ENCODE measurements at places on chromosomes 2 and 18.

GRCh38 chr18:3264362-3264761 is 2.4 kb downstream of the MYL12B start:
- DNase-seq = no peak

DNA sequence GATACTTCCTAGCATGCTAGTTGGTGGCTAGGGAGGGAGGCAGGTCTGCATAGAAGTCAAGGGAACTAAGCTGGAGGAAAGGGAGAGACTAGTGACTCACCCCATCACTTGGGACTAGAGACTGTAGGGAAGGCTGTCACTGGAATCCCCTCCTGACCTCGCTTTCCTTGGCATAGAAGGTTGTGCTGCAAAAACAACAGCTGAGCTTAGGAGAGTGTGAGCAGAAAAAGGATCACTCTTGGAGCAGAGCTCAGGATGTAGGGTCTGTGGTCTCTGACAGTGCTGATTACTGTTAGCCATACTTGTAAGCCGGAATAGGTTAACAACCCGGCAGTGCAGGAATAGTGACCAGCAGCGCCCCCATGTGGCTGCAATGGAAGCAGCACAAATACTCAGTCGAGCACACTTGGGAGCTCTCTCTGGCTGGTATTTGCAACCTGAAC is 66.9 kb upstream of the SMAD2 start:
- DNase-seq = no peak

DNA sequence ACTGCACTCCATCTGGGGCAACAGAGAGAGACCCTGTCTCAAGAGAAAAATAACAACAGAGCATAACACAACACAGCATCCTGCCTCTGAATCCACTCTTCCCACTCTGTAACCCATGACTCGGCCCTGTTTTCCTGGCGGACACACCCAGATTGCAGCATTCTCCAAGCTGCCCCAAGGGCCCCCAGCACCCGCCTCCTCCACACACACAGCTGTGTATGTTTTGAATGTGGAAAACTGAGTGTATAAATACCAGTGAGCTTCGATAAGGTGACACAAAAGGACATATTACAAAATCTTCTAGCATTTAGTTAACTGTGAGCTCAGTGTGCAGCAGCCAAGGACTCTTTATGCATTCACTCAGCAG is 13.0 kb downstream of the IMPA2 start:
- no peak for DNase-seq

- no peak for DNase-seq
Observed at GRCh38 chr2:3117650-3118216, 259.9 kb downstream of the EIPR1 start.

DNA sequence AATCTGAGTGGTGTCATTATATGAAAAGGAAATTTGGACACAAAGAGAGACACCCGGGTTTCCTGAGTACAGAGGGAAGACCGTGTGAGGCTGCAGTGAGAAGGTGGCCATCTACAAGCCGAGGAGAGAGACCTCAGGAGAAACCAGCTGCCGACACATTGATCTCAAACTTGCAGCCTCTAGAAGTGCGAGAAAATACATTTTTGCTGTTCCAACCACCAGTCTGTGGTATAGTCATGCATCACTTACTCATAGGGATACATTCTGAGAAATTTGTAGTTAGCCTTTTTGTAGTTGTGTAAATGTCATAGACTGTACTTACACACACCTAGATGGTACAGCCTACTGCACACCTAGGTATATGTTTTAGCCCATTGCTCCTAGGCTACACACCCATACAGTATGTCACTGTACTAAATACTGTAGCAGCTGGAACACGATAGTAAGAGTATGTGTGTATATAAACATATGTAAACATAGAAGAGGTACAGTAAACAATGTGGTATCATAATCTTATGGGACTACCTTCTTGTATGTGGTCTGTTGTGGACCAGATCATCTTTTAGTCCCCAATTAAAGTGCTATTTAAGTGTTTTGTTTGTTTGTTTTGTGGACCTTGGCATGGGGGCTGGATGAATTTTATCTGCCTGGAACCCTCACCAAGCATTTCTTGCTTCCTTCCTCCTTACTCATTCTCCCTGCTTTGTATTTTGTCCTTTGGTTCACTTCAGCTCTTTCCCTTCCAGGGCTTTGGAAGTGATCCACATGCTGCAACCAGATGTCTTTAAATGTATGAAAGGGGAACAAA is 38.3 kb upstream of the SESTD1 start:
- no peak for DNase-seq

DNA sequence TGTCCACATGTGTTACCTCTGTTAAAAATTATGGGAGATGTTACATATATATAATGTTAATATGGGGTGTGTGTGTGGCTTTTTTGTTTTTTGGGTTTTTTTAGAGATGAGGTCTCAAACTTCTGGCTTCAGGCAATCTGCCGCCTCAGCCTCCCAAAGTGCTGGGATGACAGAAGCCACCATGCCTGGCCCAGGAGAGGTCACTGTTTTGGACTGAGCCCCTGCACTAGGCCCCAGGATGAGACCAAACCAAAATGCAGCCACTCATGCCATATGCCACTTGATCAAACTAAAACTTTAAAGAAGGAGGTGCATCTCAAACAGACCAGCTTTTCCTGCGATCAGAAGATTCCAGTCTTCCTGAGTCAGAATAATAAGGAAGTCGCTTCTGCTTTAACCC is 2.5 kb downstream of the ADI1 start:
- DNase-seq = no peak

- no peak for DNase-seq
Observed at GRCh38 chr2:215301994-215302393, 9.9 kb upstream of the ATIC start.

DNA sequence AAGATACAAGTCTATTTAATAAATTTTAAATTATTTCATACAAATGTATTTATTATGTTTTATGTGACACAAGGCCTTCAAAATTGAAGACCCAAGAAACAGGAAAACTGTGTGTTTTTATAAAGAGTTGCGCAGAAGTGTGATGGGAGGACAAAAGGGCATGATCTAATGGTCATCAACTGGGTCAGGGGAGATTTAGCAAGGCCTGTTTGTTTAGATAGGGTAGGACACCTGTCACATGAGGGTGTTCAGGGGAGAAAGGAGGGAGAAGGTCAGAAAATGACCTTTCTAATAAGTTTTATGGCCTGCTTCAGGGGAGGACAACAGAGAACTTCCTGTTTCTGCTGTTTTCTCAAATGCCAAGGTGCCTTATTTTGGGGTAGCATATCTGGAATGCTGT is 528.8 kb downstream of the STK39 start:
- DNase-seq = no peak

GRCh38 chr18:51522821-51523220 is 325.3 kb upstream of the MEX3C start:
- no peak for DNase-seq

GRCh38 chr18:76259711-76260110 is 235.3 kb downstream of the ZNF516 start:
- no peak for DNase-seq
